ENCODE measurements at places on chromosomes 6 and 20.

- peak; percentile 3 for DNase-seq
Observed at GRCh38 chr6:20906945-20907344, 372.7 kb downstream of the CDKAL1 start.

DNA sequence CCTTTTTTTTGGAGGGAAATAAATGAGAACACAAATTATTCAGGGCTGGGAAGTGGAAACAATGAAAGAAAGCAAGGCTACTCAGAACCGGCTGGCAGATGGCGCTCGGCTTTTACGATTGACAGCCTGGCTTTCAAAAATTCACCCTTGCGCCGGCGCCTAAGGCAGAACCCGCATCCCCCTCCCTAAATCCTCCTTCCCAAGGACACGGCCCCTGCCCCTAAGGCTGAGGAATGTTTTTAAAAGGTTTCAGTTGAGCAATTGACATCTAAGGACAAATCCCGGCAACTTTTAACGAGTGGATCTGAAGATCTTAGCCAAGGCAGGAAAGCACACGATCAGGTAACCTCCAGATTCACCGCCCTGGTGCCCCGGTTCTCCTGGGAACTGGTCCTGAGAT lies 16.3 kb downstream of the GNAS start:
- no peak for DNase-seq

- no peak for DNase-seq
Observed at GRCh38 chr6:7469696-7470095, 71.8 kb upstream of the DSP start.

GRCh38 chr20:58596750-58597248 lies 54.3 kb upstream of the STX16 start:
- DNase-seq = no peak

- peak; percentile 68 for DNase-seq
Observed at GRCh38 chr20:53664121-53664520, 70.5 kb upstream of the ZNF217 start.

- DNase-seq = peak; percentile 79
Observed at GRCh38 chr20:50460608-50461267, 49.4 kb upstream of the PTPN1 start.

- no peak for DNase-seq
Observed at GRCh38 chr6:6230286-6230685, 90.2 kb downstream of the F13A1 start.

DNA sequence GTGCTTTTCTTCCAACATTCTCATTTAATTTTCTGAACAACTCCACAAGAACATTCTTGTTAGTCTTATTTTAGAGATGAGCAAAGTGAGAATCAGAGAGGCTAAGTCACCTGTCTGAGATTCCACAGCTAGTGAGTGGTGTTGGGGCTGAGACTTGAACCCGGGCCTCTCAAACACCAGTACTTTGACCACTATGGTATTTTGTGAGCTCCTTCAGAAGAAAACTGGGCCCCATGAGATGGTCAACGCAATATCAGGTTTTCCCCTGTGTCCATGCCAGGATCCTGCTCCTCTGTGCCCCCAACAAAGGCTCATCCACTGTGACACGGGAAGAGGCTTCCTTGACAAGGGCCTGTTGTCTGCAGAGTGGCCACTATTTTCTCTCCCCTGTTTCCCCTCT lies 51.9 kb downstream of the MAFB start:
- no peak for DNase-seq

- DNase-seq = no peak
Observed at GRCh38 chr6:142796571-142796970, 148.4 kb downstream of the HIVEP2 start.

Measured in MG63 (cell line).